ENCODE measurements at places on chromosomes 7 and 10.

- DNase-seq, result no peak
Observed at GRCh38 chr10:78749898-78750297, 318.9 kb upstream of the ZMIZ1 start.

DNA sequence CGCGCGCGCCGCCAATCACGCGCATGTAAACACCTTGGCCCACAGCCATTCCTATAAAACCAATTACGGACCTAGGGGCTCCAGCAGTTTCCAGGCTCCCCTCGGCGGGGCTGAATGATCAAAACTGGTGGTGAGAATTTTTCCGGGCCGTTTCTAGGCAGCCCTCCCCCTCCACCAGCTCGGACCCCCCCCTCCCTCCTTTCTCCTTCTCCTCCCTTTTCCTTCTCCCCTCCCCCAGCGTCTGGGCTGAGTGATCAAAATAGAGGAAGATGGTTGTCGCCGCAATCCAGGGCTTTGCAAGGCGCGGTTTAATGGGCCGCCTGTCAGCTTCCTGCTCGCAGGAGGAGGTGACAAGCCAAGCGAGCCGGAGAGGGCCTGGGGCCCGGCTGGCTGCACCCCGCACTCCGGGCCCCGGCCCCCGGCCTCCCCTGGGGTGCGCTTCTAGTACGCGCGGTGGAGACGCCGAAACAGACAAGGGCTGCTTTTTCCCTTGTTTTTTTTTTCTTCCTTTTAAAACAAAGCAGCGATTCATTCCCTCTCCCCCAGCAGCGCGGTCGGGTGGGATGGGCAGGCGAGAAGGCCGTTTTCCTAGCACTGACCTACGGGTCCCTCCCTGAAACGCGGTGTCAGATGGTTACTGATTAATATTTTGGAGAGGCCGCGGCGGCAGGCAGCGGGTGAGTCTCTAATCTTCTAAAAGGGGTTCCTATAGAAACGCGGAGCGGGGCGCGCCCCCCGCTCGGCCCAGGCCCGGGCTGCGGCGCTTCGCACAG is 528 bp upstream of the TNRC18 start:
- peak; percentile 69 for DNase-seq

DNA sequence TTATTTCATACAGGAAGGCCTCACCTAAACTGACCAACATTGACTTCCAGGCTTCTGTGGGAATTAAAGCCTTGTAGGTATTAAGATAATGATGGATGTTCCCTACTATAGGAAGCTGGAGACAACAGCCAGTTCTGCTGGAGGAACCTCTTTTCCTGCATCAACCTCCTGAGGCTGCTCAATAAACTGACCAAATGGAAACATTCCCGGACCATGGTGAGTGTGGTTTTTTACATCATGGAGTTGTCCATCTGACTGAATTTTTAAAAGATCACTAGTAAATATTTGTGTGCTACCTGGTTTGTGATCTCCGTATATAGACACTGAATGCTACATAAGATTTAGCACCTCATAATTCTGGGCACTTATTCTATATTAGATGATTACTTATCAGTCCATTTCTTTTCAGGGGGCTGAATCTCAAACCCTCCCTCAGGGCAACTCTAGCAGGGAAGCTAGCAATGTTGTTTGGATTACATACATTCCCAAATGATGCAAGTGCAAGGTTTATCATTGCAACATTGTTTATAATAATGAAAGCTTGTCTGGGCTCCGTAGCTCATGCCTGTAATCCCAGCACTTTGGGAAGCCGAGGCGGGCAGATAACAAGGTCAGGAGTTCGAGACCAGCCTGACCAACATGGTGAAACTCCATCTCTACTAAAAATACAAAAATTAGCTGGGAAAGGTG is 21.5 kb upstream of the SMKR1 start:
- DNase-seq, result no peak

DNA sequence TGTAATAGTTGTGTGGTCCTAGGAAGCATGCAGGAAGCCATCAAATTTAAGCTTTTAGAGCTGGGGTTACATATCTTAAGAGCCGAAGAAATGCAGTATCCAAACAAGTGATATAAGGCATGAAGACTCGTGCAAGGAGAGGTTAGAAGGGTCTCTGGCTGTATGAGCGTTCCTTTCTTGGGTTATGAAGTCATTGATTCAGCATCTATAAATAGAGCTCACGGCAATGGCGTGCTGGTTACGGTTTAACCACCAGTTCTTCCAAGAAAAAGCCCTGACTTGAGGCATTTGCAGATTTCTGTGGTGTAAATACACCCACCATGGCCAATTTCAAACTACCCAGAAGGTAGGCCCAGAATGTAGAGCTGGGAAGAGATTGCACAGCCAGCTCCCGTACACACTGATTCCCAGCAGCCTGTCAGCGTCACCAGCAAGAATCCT is 72.0 kb upstream of the KAT6B start:
- DNase-seq, result no peak

DNA sequence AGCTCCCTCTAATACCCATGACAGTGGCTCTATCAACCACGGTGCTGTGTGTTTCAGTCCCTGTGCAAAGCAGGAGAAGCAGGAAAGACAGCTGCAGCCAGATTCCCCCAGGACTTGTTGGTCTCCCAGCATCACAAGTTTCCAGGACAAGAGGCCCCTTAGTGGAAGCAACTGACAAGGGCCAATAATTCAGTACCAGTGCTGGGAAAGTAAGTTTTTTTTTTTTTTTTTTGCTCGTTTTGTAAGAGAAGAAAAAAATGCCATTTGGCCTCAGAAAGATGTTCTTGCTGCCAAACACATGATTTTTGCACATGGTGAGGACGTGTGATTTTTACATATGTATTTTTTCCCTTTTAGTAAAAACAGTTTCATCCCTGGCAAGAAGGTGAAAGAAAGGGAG is 284.2 kb upstream of the ZMIZ1 start:
- no peak for DNase-seq

DNA sequence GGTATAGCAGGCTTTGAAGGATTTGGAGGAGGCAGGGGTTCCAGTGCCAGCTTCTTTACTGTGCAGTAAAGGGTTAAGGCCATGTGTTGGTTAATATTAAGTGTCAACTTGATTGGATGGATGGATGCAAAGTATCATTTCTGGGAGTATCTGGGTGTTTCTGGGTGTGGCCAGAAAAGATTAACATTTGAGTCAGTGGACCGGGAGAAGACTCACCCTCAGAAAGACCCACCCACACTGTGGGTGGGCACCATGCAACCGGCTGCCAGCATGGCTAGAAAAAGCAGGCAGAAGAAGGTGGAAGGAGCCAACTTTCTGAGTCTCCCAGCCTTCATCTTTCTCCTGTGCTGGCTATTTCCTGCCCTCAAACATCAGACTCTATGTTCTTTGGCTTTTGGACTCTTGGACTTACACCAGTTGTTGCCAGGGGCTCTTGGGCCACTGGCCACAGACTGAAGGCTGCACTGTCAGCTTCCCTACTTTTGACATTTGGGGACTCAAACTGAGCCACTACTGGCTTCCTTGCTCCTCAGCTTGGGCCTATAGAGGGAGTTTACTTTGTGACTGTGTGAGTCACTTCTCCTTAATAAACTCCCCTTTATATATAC is 6.8 kb upstream of the TRUB1 start:
- DNase-seq, result no peak

DNA sequence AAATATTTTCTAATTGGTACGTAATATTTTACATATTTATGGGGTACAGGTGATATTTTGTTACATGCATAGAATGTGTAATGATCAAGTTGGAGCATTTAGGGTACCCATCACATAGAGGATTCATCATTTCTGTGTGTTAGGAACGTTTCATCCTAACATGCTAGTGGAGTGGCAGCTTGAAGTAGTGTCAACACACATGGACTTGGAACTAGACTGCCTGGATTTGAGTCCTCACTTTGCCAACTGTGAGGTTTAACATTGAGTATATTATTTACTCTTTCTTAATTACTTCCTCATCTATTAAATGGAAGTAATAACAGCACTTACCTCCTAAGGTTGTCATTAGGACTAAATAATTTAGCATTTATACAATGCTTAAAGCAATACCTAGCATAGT is 241.9 kb downstream of the PLXDC2 start:
- no peak for DNase-seq

GRCh38 chr7:77553123-77553522 is 16.0 kb downstream of the PTPN12 start:
- no peak for DNase-seq

DNA sequence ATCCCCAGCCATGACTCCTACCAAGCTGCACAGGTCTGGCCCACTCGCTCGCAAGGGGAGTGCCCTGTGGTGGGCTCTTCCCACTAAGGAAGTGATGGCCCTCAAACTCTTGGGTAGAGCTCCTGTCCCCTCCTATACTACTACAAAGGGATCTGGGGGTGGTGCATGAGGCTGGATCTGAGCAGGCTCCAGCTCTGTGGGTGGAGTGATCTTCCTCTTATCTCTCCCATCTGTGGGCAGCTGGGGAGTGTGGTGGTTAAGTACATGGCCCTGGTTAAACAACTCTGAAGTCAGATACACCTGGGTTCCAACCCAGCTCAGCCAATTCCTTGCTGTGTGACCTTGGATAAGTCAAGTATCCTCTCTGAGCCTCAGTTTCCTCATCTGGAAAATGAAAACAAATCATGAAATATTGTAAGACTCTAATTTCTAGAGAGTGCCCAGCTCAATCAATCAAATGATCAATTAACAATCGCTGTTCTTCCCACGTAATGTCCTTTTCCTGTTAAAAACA is 17.4 kb downstream of the DDIT4 start:
- DNase-seq, result no peak

DNA sequence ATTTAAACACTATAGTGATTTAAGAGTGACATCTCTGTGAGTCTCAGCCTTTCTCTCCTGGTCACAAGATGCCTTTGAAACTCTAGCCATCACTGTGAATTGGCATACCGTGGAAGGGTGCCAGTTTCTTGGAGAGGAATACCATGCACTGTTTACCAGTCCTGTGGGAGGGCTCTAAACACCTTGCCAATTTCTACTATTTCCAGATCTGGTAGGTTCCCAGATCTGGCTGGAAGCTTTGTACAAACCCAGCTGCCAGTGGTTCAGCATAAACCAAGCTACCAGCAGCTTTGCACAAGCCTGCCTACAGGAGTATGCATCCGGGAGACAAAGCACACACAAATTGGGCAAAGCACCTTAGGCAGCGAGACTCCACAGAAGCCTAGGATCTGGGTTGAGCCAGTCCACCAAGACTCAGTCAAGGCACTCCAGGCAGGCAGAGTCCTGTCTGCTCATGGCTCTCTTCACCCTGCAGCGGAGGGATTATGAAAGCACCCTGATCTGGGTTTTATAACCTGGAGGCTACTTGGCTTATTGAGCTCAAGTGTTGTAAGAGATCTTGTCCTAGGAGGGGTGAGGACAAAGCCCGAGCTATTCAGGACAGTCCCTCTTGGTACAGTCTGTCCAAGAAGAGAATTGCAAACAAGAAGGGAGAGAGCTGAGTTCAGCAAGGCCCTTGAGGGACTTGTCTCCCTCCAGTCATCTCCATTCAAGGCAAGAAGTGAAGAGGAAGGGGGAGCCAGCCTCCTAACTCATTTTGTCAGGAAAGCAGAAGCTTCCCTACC is 23.6 kb downstream of the MCM10 start:
- no peak for DNase-seq

GRCh38 chr7:36810489-36810888 is 86.2 kb upstream of the AOAH start:
- DNase-seq, result no peak

DNA sequence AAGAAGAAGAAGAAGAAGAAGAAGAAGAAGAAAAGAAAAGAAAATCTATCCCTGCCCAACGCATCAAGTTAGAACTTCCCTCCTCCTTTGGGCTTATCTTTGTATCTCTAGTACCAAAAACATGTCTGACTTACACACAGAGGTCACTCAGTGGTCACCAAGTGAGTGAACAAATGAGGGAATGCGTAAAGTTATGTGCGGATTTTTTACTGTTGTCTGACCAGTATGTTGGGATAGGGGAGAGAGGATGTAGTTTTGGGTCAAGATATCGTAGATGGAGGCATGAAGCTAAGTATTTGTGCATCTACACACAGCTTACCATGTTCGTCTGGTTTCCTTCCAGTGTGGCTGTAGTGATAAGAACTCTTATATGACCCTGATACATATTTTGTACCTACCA is 99.9 kb downstream of the ITIH5 start:
- DNase-seq, result no peak

DNA sequence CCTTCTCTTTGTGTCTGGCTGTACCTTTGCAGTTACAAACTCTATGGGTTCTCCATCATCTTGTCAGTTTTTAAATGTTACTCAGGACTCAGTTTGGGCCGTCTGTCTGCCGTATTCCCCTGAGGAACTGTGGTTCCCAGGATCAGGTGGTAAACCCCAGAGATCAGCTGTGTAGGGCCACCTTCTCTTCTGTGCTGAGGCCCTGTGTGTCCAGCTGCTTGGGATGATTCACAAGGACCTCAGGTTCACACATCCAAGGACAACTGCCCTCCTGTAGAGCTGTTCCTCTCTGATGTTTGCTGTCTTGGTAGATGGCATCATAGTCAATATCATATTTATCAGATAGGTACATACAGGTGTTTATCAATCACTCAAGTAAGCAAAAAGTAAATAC is 24.5 kb downstream of the CUL1 start:
- DNase-seq, result no peak

- no peak for DNase-seq
Observed at GRCh38 chr7:74069790-74070618, 13.6 kb upstream of the LIMK1 start.

DNA sequence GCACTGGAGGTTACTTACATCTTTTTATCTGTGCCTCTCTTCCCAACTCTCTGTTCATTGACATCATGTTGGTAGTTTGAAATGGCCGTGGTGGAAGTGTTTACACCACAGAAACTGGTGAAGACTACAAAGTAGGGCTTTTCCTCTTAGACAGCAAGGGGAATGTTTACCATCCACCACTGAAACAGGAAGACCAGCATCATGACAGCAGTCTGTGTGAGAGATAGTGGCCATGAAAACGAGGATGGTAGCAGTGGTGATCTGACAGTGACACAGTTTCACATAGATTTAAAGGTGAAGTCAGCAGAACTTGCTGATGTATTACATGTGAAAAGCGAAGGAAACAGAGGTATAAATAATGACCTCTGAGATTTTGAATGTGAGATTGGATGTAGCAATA is 115.7 kb downstream of the CCDC71L start:
- no peak for DNase-seq

- no peak for DNase-seq
Observed at GRCh38 chr10:52682766-52683165, 89.8 kb downstream of the MBL2 start.

- no peak for DNase-seq
Observed at GRCh38 chr7:20280475-20281351, 50.0 kb upstream of the ITGB8 start.

DNA sequence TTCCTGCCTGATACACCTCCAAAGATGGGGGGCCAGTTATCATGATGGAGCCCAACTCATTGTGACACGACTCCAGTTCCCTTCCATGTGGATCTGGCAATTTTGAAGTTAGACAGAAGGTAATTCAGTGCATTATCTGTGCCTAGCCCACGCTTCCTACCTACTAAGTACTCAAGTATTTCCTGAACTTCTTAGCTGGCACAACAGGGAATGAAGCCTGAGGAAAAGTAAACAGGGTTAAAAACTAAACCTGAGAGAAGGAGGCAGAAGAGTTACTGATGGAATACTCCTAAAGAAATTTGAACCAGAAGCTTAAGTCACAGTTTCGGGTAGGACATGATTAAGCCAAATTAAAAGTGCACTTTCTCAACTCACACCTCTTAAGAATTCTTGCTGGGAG is 1.1 kb upstream of the SEC31B start:
- no peak for DNase-seq

GRCh38 chr7:1241258-1241602 is 8.6 kb downstream of the UNCX start:
- DNase-seq, result no peak

All from esophagus squamous epithelium (tissue), 5 donors.